ENCODE measurements at places on chromosomes 2 and 18.

DNA sequence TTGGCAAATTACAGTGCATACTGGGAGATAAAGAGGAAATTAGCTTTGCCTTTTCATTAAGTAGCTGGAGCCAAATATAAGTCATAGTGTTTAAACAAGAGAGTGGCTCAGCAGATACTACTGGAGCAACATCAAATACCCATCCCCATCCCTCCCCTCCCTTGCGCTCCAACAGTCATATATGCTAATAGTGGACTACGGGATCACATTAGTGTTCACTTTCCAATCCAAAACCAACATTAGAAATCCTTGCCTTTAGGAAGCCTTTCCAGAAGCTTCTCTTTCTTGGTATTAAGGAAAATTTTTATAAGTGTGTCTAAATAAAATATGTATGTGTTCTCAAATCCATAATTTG, 1669.3 kb downstream of the SUCLG1 start:
- DNase-seq, result no peak

DNA sequence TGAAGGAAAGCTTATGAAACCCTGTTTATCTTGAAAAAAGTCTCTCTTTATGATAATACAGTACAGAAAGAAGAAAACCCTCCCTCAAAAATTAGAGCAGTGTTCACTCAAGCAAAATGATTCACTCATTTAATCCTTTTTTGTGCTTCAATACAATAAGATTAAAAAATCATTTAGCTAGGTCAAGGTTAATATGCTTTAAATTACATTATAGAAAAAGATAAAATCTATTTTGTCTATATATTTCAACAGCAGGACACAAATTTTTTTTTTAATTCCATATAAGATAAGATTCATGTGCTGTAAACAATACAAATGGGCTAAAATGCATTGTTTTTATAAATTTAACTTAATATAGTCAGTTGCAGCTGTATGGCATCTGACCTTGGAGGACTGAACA, 176.9 kb downstream of the KCNE4 start:
- DNase-seq, result no peak

GRCh38 chr18:35747894-35748472, 166.4 kb downstream of the GALNT1 start:
- no peak for DNase-seq

GRCh38 chr2:218290316-218291261, 1.7 kb downstream of the TMBIM1 start:
- DNase-seq, result no peak

GRCh38 chr2:1846046-1847015, 102.0 kb upstream of the PXDN start:
- no peak for DNase-seq

GRCh38 chr18:56532176-56532840, 106.1 kb downstream of the TXNL1 start:
- DNase-seq, result no peak

DNA sequence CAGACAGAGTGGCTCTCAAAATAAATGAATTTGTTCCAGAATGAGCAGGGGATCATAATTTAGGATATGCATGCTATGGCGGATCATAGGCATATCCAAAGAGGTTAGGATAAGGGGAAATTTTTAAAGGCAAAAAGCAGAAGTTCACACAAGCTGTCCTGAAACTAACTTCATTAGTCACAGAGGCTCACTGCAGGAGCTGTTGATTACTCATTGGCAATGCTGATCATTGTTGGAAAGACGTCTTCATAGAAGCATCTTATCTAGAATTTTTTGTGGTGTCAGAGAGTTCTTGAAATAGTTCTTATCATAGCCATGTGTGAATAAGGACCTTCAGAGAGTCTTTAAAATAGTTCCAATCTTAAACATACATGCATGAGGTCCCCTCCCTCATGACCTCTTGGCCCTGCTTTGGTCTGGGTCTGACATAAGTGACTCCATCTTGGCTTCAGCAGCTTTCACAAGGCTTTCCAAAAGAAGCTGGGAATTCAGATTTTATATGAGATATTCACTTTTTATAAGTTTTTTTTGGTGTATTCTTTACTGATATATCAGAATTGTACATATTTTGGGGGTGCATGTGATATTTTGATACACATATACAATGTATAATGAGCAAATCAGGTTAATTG, 7.5 kb upstream of the CCDC195 start:
- DNase-seq, result no peak

DNA sequence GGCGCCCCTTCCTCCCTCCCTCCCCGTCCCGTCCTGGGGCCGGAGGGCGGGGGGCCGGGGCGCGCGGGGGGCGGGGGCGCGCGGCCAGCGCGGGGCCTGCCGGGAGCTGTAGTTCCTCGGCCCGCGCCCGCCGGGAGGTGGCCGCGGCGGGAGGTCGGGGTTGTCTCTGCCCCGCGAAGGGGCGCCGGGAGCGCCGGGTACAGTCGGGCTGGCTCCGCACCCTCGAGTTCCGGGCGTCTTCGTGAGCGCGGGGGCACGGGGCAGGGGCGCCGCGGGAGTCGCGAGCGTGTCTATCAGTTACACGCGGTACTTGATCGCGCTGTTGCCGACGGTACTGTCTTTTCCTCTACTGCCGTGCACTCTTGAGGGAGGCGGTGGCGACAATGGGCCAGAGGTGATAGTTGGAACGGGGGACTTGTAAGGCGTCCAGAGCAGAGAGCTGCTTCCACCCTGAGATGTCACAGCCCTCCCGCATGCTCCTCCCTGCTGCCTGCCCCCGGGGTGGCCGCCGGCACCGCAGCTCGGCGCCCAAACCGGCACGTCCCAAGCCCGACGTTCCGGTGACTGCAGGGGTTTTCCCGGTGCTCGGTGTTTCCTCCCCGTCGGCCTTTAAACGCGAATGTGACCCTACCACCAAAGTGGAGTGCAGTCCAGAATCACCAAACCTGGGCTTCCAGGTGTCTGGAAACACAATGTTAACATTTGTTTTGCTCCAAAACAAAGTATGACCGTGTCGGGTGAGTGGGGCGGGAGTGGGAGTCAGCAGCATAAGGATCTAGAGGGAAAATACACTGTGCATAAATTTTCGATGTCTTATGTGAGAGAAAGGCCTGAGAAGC, at the start of gene PRKD3:
Gene PRKD3, minus strand, starts transcription at position 48 of the 839 bp plus-strand sequence. CDS start 8,309 bp downstream, outside the sequence.
- DNase-seq, result peak; percentile 74

DNA sequence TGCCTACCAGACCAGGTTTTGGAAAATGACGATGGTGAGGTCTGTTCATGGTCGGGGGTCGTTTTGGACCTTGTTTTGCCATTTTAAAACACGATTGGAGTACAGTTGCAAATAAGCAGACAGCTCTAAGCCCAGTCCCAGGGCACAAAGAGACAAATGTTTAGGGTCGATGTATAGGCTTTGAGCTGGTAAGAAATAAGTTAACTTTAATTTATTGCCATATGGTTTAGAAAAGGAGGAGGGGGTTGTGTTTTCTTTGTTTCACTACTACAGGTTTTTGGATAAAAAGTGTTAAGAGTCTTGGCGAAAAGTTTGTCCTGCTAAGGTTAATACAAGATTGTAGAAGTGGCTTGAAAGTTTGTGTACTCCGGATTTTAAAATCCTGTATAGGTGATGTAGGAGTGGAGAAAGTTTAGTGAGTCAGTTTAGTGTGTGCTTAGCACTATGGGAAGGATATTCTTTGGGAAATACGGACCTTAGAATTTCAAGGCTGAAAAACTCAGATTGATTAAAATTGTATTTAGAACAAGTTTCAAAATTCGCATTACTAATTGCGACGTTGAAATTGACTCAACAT, 1.3 kb downstream of the KCMF1 start:
- DNase-seq, result no peak

GRCh38 chr2:190535121-190535439, 558 bp upstream of the NEMP2 start:
- DNase-seq, result no peak

DNA sequence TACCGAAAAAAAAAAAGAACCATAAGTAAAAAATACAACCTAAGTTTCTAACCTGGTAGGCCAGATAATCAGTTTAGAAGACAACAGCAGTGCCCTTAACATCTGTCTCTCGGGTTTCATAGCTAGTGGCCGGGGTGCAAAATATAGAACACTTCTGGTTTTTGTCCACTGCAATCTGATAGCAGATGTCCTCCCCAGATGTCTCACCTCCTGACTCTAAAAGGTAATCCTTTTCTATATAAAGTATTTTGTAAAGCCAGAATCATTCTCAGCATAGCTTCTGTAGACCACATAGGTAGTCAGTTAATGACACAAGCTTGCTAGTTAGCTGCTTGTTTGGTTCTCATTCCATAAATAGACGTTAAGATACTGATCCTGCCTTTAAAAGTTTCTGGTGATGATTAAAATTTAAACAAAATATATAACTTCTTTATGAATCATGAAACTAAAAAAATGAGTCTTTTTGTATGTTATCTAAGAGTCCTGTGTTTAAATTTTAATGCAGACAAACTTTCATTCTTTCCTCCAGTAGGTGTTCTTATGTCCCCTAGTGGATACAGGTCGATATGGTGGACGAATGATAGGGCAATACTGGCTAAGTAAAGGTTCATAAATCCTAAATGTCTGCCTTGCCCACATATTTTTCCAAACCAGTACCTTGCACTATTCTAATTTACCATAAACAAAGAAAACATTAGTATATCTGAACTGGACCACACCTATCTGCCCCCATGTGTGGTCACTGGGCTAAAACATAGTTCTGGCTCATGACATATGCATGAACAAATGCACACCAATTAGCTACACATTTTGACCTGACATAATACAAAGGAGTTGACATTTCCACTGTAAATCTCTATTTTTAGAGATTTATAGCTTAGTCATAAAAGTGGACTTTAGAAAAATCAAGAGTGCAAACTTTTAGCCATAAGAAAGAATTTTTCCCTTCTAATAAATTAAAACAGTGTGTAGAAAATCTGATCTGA, 171.0 kb downstream of the SRBD1 start:
- DNase-seq, result no peak

GRCh38 chr18:49499046-49499637, 12.1 kb upstream of the C18orf32 start:
- no peak for DNase-seq

- DNase-seq, result no peak
Measured at GRCh38 chr18:9069601-9070000, 32.9 kb upstream of the NDUFV2 start.

GRCh38 chr2:217713395-217714286, 289.2 kb downstream of the TNS1 start:
- DNase-seq, result peak; percentile 62

- no peak for DNase-seq
Measured at GRCh38 chr2:206641226-206641625, 1.1 kb upstream of the FAM237A start.

GRCh38 chr18:74399091-74399887, 57.8 kb downstream of the DIPK1C start:
- no peak for DNase-seq

- no peak for DNase-seq
Measured at GRCh38 chr2:187935126-187935525, 356.5 kb upstream of the GULP1 start.

- no peak for DNase-seq
Measured at GRCh38 chr2:109322111-109322510, 193.1 kb downstream of the SH3RF3 start.

DNA sequence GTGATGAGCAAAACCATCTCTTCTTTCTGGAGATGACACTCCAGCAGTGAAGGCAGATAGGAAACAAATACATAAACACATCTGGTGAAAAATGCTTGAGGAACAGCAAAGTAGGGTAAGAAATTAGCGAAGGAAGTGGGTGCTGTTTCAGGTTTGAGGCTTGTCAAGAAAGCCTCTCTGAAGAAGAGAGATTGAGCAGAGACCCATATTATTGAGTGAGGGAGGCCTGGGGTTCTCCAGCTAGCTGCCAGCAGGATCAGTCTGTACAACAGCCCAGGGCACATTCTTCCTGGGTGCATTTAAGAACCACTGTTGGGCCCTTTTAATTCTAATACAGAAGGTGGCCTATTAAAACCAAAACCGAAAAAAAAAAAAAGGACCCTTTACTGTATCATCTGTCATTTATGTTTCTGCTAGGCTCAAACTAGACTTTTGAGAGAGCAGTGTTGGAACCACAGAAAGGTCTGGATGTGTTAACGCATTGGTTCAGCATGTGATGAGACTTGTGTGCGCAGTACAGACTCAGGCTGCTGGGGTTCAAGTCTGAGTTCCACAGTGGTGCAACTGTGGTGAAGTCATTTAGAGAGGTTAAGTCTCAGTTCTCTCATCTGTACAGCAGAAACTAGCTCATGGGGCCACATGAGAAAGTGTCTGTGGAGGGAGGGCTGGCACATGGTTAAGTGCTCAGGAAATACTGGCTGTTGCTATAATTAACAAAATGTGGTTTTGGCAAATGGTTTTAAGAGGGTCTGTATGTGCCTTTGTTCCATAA, 28.9 kb downstream of the MGAT5 start:
- no peak for DNase-seq

GRCh38 chr2:161121622-161122021, 38.6 kb upstream of the TANK start:
- DNase-seq, result no peak

DNA sequence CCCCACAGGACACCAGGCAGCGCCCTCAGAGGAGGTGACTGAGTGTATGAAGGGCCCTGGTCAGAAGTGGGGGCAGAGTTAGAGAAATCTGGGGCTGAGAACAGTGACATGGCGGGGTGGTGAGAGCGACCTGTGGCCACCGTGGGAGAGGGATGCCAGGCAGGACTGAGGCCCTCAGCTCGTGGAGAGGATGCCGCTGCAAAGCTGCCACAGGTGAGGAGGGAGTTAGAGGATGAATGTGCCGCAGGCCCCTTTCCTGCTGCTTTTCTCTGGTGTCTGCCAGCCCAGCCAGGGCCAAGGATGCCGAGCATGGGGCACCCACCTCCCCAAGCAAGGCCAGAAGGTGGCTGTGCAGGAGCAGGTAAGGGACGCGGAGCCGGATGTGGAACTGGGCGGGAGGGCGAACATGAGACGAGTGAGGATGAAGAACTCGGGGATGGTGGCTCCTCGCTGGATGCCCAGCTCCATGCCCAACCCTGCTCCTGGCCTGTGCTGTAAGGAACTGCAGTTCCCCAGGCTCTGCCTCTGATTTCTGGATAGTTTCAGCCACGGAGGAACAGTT, 269.2 kb upstream of the HDAC4 start:
- no peak for DNase-seq

DNA sequence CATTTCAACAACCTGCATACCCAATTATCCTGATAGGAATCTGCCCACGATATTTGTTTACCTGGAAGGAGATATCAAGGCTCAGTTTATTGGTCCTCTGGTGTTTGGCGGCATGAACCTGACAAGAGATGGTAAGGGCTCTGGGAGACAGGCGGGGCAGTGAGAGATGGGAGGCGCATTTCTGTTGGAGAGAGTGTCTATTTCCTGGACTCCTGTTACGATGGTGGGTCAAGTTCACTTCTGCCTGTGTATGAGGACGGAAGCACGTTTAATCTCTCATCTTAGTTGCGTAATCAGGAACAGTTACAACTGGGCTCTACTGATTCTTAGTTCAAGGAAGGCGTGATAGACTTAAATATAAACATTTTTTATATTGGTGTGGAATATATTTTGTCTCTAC, 8.9 kb downstream of the PDCL3 start:
- DNase-seq, result no peak

DNA sequence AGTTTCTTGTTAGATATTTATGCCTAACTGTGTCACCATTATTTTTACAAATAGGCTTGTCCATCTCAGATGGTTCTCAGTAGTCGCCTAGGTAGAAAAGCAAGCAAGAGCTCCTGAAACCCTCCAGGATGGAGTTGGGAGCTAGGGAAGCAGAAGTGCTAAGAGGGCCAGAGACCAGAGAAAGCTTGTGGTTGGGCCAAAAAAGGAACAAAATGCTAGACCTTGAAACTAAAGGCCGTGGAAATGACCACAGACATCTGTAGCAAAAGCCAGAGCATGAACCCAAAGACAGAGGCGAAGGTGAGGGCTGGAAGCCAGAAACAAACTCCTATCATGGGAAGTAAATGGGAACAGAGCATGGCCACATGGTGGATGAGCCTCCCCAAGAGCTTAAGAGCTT, 29.9 kb upstream of the RMDN2 start:
- DNase-seq, result no peak

Data from NCI-H345 (cell line).